GM13976 (cell line): ENCODE measurements at places on chromosomes 2 and 18.

- DNase-seq = no peak
Observed at GRCh38 chr2:14760169-14760568, 127.7 kb downstream of the LRATD1 start.

DNA sequence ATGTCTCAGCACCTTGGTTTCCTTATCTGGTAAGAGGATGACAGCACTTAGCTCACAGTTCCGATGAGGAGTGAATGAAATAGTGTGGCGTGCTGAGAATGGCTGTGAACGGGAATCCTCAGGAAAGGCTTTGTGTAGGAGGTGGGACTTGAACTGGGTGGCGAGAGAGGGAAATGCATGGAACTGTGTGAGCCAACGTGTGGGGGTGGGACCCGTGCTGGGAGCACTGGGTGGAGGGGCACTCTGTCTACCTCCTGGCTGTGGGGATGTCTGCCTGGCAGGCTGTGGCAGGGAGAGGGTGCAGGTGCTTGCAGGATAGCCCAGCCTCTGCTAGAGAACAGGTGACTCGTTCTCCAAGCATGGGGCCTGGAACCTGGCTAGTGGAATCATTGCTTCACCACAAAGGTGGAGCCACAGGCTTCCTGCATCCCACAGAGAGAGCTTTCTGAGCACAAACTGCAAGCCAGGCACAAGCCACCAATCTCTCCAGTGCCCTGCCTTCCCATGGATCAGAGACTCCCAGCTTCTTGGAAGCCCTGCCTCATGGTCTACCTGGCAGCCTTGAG, 145.2 kb downstream of the CELF4 start:
- no peak for DNase-seq

DNA sequence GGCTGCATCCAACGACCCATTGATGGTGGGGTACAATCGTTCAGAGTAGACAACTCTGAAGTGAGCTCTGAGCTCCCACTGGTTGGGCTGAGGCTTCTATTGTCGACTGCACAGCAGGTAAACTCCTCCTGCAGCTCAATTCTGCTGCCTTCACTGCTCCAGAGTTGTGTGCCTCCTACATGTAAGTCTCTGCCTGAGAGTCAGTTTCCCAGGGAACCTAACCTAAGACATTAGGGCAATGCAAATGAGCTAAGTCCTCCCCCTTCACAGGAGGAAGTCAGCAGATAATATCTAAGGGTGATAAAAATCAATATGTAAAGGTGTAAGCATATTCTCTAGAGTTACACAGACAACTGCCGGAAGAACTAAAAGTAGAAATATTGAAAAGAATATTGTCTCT, 22.5 kb upstream of the ACYP2 start:
- no peak for DNase-seq

DNA sequence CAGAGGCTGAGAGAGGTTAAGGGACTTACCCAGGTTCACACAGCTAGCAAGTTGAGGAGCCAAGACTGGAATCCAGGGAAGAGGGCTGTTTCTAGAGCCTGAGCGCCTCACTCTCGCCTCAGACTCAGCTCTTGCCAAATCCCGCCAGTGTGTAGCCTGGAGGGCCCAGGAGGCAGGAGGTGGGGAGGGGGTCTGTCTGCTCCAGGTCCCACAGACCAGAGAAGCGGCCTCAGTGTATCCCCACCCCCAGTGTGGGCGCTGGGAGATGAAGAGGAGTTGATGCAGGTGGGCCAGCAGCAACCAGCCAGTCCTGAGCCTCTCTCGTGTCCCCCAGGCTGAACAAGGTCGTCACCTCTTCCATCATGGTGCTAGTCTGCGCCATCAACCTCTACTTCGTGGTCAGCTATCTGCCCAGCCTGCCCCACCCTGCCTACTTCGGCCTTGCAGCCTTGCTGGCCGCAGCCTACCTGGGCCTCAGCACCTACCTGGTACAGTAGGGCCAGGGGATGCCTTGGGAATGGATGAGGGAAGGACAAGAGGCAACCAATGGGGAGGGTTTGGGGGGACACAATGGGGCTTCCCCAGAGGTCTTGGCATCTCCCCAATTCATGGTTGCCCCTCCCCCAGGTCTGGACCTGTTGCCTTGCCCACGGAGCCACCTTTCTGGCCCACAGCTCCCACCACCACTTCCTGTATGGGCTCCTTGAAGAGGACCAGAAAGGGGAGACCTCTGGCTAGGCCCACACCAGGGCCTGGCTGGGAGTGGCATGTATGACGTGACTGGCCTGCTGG, 5.2 kb upstream of the CTDSP1 start:
- DNase-seq = peak; percentile 17

DNA sequence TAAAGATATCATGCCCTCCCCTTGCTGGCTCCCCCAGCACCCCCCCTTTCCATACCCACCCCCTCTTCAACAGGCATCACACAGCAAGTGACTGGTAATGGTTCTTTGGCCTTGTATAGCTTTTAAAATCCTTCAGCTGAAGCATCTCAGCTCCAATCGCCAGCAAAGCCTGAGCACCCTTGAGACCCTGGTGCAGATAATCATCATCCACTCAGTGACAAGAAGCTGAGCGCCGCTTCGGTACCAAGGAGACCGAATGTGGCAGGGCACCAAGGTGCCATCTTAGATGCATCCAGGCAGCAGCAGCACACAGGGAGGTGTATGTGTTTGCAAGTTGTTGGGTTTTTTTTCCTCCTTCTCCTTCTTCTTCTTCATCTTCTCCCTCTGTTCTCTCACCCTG, 232.7 kb downstream of the BCL11A start:
- DNase-seq = no peak

- no peak for DNase-seq
Observed at GRCh38 chr2:19895535-19895934, 6.2 kb downstream of the TTC32 start.

DNA sequence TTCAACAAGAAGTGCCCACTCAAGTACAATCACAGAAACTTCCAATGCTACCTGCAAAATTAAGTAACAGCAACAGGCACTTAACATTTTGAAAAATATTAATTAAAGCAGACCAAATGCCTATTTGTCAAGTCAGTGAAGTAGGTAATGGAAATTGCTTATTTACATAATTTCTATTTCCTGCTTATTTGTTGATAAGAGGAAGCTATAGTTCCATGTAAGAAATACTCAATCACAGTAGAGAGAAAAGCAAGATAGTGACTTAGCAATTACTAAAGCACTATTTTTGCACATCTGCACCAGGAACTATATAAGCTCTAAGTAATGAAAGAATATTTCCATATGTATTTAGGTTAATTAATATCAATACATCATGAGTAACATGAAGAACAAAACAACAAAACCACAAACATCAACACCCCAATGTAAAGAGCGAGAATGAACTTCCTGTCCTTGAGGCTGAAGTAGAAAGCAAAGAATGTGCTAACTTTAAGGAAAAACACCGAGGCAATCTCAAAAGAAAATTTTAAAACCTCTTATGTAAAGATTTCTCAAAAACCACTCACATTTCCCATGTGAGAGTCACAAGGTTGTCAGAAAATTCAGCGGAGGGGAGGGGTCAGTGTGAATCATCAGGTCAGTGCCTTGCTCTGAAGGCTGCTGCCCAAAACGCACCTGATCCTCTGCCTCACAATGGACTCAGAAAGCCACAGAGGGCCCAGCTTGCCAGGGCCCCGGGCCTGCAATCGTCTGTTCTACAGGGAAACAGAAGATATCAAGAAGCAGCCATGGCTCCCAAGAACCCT, 12.5 kb downstream of the NPC1 start:
- DNase-seq = no peak

- no peak for DNase-seq
Observed at GRCh38 chr2:48714245-48714644, 41.3 kb downstream of the LHCGR start.

- no peak for DNase-seq
Observed at GRCh38 chr2:86027196-86027921, 78.3 kb downstream of the POLR1A start.

- no peak for DNase-seq
Observed at GRCh38 chr18:10314066-10314465, 140.4 kb upstream of the APCDD1 start.

DNA sequence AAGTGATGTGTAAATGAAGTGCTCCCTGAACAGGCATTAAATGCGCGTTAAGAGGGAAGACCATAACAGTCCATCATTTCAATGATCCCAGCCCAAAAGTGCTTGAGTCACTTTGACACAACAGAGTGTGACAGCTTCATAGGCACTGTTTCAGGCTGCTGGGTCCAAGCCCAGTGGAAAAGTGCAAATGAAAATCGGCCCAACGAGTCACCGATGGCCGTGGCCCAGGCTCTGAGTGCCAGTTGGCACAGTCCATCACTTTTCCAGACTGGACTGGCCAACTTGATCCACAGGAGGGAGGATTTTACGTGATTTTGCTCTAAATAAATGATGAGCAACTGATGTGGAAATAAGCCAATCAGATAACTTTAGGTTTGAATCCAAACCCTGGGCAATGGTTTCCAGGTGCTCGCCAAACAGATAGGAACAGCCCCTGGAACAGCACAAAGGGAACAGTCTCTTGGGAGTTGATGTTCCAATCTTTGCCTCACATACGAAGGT, 114.0 kb downstream of the SP3 start:
- no peak for DNase-seq

GRCh38 chr2:9226458-9227380, 20.1 kb downstream of the ASAP2 start:
- no peak for DNase-seq

DNA sequence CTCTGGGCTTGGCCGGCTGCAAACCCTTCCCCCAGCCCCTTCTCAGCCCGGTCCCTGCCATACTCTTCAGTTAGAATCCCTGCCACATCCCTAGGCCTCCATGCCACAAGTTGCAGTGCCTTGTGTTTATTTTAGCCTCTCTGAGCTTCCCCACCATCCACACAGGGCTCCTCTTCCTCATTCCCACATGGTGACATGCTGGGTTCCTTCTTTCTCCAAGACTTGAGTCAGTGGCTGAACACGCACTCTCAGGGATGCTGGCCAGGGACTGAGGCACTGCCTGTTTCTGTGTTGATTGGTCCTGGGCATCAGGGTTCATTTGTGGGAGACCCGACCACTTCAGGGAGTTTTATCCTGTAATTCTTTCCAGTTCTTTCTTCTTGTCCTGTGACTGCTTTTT, 56.3 kb downstream of the KCNS3 start:
- no peak for DNase-seq

DNA sequence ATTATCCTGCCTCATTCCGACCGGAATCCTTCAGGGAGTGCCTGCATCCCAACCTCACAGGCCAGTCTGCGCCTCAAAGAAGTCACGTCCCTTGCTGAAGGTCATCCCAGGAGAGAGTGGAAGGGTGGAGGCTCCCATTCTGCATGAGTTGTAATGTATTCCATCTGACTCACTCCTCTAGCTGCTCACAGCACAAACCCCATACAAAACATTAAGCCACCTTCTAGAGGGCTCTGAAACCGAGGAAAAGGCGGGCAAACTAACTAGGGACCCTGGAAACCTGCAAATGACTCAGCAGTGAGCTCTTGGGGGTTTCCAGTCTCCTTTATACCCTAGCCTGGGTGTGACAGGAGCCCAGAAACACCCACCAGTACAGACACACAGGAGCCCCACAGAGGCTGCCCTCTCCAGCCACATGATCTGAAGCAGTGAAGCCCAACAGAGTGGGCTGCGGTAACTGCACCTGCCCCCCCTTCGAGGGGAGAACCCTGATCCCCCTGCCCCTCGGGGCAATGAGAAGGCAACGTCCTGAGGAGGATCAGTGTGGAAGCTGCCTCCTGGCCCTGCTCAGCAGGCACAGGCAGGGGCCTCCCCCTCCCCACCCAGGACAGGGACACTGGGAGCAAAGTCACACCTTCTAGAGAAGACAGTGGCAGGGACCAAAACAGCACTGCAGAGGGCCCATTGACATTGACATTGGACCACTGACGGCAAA, 69.3 kb upstream of the SNTG2 start:
- DNase-seq = no peak

DNA sequence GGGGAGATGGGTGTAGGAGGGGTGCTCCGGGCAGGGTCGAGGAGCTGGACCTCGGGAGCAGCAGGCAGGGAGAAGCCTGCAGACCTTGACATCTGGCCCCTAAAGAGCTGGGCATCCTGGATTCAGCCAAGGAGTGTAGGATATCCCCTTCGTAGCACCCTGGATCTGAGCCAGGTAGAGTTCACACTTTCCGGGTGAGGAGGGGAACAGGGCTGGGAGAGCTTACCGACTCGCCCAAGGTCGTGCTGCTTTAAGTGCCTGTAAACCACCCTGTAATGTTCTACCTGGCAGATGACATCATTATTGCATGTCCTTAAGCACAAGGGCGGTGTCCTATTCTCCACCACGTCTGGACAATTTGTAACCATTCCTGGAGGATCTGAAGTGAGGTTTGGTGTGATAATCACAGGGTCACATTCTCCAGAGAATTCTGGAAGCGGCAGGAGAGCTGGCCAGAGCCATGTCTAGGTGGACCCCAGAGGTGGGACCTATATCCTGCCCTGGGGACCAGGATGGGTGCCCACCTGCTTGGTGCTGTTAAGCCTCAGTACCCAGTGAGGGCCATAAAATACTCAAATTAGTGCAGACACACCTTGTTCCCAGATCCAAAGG, 14.6 kb downstream of the ITM2C start:
- DNase-seq = no peak

DNA sequence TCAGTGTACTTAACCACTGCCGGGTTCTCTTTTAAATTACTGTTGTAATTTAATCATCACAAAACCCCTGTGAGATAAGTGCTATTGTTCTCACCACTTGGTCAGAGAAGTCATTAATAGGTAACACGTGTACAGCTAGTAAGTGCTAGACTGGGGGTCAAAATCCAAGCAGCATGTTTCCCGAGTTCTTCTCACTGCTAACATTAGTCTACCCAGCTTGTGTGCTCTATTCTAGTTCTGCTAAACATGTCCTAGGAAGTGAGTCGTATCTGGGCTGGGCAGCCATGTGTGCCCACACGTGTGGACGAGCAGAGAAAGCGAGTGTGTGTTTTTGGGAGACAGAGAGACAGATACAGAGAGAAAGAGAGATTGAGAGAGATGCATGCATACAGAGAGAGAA, 94.1 kb downstream of the BIN1 start:
- DNase-seq = no peak

DNA sequence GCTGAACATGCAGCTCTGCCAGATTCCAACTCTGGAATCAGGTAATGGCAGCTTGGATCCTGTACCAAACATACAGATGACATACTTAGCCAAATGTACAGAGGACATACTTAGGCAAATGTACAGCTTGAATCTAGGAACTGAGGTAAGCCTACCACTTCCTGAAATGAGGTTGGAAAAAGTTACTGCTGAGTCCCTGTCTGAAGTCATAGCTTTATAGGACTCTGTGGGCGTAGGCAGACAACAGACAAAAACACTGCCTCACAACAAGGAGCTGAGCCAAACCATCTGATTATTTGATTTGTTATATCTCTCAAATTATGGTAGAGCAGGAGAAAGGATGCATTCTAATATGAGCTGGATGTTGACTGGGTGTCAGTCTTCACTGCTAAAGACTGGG, 290.2 kb upstream of the TCF4 start:
- DNase-seq = peak; percentile 17
